ENCODE measurements at places on chromosomes 7 and 10.

- peak; percentile 59 for DNase-seq
Observed at GRCh38 chr7:106367018-106367420, 82.2 kb upstream of the NAMPT start.

DNA sequence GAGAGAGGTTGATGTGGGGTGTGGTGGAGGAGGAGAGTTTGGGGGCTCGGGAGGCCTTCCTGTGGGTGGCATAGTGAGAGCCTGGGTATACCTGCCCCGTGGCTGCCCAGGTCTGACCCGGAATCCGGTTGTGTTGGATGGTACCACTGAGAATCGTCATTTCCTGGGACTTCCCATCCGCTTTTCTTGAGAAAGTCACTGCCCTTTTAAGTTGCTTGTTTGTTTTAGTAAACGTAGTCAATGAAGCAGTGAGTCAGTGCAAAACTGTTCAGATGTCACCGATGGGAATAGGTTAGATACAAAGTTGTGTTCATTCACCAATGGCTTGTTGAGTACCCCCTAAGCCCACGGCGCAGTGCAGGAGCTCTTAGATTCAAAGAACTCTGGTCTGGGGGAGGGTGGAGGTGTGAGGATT, 285.8 kb downstream of the CAMK1D start:
- DNase-seq: no peak

DNA sequence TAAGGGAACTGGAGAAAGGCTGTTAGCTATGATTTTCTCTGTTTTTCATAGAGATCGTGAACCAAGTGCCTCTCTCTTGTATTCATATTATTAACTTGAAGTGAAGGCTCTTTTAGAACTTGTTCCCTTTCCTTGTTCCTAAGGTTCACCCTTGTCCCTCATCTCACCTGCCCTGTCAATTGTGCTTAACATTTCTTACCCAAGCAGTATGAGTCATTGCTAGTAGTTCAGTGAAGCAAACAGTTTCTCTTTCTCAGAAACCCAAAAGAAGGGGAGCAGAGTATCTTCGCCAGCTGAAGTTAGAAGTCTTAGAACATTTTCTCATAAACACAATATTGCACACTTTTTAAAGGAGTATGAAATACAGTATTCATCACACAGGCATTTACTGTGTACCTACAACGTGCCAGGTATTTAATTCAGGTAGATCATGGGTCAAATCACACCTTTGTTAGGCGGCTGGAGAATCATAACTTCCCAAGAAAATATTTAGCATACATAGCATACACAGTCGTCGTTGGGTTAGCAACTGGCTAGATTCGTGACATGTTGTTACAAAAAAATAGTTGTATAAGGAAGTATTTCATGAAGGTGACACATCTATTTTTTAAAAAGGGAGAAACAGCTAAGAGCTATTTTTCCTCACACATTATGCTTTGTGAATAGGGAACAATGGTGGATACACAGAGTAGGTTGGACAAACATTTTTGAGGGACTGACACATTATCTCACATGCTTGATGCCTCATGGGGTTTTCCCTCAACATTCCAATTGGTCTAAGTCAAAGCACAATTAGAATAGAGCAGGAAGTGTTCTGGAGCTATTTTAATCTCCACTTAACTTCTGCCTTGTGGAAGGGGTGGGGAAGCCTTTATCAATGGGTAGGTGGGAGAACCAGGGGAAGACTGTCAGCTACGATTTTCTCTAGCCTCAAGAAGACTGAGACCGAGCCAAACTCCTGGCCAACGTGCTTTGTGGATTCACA, 13.2 kb downstream of the HDAC9 start:
- no peak for DNase-seq

- no peak for DNase-seq
Observed at GRCh38 chr10:132692311-132692710, 93.6 kb downstream of the NKX6-2 start.

GRCh38 chr10:107540981-107541380, 376.5 kb upstream of the SORCS1 start:
- DNase-seq: no peak

- no peak for DNase-seq
Observed at GRCh38 chr7:112462236-112462635, 12.0 kb downstream of the IFRD1 start.

- no peak for DNase-seq
Observed at GRCh38 chr7:158585721-158586498, 1.7 kb downstream of the PTPRN2 start.

GRCh38 chr7:464454-465401, 54.9 kb downstream of the PDGFA start:
- DNase-seq: no peak

DNA sequence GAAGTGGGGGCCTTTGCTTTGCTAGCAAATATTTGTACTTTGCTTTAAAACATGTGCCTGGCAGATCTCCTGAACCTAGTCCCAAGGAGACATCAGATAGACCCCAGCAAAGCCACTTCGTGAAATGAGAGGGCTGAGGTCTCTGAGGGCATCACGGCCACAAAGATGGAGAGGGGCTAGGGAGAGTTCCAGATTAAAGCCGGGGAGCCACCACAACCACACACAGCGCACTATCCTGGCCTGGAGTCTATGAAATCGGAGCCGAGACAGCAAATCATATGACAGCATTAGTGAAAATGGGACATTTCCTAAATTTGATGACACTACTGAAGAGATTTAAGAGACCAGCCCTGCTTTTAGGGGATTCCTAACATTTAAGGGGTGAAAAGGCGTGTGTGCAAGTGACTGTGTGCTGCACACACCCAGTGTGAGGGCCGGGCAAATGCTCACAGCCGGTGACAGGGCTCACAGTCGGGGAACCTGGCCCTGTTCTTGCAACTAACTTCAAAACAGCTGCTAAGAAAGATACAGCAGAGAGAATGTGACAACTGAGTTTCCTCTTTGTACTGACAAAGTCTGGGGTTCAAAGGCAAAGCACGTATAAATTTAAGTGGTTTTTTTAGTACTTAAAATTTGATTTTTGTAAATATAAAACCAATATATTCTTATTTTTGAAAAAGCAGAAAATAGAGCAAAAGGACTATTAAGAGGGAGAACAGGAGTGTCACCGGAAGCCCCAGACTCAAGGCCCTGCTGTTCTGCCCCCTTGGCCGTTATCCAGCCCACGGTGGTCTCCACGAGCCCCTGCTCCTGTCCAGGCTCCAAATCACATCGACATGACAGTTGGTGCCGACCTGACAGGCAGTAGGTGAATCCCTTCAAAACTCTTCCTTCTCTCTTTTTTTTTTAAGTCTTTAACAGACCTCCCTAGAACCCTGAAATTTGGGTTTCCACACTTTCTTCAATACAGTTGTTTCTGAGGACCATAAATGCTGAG, 49.5 kb downstream of the VIPR2 start:
- no peak for DNase-seq

DNA sequence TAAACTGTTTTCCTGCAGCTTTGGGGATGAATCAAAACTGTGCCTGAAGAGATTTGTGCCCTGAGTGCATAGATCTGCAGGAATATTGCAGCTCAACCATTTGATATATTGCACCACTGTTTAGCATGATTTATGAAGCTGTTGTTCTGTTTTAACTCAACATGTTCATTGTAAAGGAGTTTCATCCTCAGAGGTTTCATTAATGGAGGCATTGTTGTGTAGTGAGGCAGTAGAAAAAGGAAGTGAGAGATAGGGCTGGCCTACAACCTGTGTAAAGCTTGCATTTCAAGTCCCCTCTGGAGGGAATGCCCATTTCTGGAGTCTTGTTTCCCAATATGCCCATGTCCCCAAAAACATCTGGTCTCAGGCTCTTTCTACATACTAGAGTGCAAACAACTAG, 67.5 kb downstream of the DNAJC12 start:
- DNase-seq: no peak

- no peak for DNase-seq
Observed at GRCh38 chr7:18363751-18364380, 131.7 kb upstream of the HDAC9 start.

GRCh38 chr10:7659560-7659959, 7.2 kb downstream of the ITIH5 start:
- DNase-seq: no peak

- no peak for DNase-seq
Observed at GRCh38 chr7:77157446-77157845, 35.0 kb downstream of the CCDC146 start.

DNA sequence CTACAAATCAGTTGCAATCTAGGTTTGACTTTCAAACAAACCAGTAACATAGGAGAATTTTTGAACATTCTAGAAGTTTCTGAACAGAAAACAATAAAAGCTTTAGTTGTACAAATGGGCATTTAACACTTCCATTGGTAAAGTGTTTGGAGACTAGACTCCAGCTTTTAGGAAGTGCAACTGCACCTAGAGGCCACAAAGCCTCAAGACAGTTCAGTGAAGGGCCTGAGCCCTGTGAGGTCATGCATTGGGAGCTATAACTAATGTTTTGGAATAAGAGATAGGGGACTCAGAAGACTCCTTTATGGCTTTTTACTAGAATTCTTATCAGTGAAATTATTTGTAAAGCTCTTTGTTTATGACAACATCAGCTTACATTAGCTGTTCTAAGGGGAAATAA, 3.0 kb upstream of the EPHB6 start:
- DNase-seq: no peak

GRCh38 chr10:75682649-75683557, 251.5 kb downstream of the LRMDA start:
- DNase-seq: no peak

DNA sequence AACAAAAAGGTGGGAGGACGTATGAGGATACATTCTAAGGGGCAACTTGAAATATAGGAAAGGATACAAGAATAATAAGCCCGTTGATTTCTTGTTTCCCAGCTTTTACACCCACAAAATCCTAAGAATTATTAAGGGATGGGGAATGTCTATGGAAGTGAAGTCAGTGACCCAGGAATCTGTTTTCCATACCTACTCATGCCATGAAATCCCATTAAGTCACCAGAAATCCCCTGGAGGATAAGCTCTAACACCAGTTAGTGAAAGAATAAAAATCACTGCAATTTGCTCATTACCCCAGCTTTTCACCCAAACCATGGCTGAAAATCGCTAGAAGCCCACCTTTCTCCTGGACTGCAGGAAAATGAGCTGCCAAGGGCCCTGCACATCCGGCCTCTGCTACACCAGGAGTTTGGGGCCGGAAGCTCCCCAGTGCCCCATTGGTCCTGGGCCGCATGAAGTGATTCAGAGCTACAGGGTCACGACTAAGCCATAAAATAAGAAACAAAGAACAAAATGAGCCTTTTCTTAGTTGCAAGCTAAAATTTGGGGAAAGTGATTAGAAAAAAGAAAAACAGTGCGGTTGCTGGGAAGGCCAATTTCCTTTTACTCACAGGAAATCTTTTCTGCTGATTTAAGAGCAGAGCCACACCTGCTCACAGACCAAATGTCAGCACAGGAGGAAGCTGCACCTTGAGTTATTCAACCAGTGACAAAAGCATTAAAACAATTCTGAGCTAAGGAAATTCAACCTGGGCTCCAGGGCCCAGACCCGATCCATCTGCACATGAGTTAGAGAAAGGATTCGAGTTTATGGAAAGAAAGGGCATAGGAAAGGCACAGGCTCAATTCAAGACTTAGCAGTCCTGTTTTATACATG, 40.3 kb downstream of the HIPK2 start:
- DNase-seq: no peak

GRCh38 chr7:143882020-143882603, 19.9 kb downstream of the TCAF1 start:
- DNase-seq: peak; percentile 65

GRCh38 chr10:4214908-4215307, 429.9 kb upstream of the KLF6 start:
- no peak for DNase-seq

Measured in NCI-H526 (cell line).